ENCODE measurements at places on chromosomes 6 and 20. TPM values are rescaled to one million over a fixed set of nuclear protein-coding genes. Genes with fewer than 3 reads are reported as not detected.

- DNase-seq: no peak
Observed at GRCh38 chr6:119077643-119078375, 655 bp downstream of the FAM184A start.

DNA sequence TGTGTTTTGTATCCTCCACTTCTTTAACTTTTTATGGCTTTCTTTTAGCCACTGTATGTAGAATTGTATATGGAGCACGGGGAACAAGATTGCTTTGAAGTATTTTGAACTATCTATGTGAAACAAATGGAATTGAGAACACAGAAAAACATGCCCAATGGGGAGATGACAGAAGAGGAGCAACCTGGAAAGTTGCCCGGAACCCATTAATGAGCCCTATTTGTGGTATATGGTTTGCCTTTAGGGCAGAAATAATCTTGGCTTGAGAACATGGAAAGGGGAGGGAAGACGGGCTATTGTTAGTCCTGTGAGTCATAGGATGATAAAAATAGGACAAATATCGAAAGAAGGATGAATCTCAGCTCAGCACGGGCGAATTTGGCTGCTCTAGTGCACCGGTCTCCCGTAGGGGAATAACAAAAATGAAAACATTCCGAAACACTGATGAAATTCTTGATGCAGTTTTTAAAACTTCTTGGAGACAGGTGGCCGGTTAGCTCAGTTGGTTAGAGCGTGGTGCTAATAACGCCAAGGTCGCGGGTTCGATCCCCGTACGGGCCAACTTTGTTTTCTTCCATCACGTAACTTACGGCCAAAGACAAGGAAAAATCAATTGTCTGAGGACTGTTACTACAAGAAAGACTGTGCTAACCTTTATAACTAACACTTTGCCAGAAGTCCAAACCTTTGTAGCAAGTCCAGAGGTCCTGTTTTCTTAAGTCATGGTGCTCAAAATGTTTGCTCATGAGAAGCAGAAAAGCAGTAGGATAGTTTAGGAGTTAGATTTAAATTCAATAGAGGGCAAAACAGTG is 15.7 kb downstream of the HMGN4 start:
- DNase-seq: no peak

GRCh38 chr6:3037638-3038365 is 30.5 kb upstream of the RIPK1 start:
- DNase-seq: no peak

LY6G5B gene
- total RNA-seq: 7.4 TPM

SYCP2 gene
- 3.2 TPM for total RNA-seq

- DNase-seq: no peak
Observed at GRCh38 chr20:19428324-19428723, 215.9 kb downstream of the SLC24A3 start.

ADGRB3 gene
- 2.7 TPM for total RNA-seq
